Activated naive CD8-positive, alpha-beta T cell treated with anti-CD3 and anti-CD28 coated beads for 36 hours (primary cell): ENCODE measurements at places on chromosomes 11 and 22.
A peak's percentile ranks its signal among the peaks of the same experiment; 100 is the strongest.

GRCh38 chr11:66020618-66021357, 5.5 kb downstream of the CATSPER1 start:
- DNase-seq: peak; percentile 30

- no peak for DNase-seq
These were observed 4.5 kb downstream of the GGT5 start for GRCh38 chr22:24240381-24240780.

- no peak for DNase-seq
These were observed 85.1 kb downstream of the BARX2 start for GRCh38 chr11:129460714-129461113.

- no peak for DNase-seq
These were observed 31.6 kb upstream of the PRR5 start for GRCh38 chr22:44670220-44670988.

- DNase-seq: no peak
These were observed 11.3 kb downstream of the PTPN5 start for GRCh38 chr11:18780329-18780728.

DNA sequence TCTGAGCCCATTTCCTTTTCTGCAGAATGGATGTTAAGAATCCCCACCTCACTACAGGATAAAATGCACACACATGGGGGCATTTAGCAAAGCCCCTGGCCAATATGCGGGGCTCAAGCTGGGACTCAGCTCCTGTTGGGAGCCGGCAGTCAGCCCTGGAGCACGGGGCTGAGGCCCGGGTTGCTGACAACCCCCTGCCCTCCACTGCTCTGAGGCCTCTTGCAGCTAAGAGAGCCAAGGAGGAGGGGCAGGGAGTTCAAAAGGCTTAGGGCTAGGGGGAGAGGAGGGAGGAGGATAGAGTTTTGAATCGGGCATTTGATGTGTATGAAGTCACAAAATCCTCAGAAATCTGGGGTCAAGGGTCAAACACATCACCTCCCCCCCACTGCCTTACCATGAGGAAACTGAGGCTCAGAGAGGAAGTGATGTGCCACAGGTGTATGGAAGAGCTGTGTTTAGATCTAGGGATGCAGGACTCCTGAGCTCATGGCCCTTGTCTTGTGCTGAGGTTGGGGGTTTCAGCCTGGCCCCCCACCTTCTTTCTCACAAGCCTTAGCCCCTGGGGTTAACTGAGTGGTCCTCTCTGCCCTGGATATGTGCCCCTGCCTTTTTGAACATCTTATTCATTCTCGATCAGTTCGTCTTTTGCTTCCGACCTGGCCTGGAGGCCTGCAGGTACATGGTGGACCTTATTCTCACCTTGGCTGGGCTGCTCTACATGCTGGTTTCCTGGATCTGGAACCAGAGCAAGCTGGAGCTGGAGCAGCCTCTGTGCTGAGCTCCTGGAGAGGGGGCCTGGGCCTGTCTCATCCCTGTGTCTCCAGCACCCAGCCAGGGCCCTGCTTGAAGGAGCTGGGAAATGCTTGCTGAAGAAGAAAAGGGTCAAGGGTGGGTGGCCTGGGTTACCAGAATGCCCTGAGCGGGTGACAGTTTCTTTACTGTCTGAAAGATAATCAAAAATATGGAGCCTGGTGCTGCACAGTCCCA, 80.3 kb downstream of the LRRC32 start:
- DNase-seq: no peak

GRCh38 chr22:42190274-42190673, 59.7 kb upstream of the CYP2D6 start:
- no peak for DNase-seq

DNA sequence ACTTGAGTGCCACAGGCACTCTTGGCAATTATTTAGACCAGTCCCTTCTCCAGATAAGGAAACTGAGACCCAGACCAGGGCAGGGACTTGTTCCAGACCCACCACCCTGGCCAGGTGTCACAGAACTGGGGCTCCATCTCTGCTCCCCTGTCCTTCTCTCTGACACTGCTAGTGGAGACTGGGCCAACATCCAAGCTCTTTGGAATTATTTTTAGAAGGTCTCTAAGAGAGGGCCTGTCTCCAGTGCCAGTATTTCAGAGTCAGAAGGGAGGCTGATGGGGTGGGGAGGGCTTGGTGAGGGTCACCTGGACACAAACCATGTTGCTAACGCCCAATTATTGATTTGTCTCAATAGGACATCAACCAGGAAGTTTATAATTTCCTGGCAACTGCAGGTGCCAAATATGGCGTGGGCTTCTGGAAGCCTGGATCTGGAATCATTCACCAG, 32.7 kb downstream of the POLR3H start:
- DNase-seq: no peak

DNA sequence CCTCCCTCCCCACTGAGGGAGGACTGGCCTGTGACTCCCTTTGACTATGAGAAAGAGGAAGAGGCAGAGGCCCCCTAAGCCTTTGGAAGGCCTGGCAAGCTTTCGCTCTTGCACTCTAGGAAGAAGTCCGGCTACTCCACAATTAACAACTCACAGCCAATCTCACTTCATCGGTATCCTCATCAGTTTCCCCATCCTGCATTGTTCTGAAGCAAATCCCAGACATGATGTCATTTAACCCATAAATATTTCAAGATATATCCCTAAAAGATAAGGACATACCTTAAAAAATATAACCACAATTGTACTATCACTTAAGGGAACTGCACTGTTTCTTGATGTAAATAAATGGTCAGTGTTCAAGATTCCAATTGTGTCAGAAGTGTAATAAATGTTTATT, 63.1 kb downstream of the CWC15 start:
- DNase-seq: no peak

- DNase-seq: no peak
These were observed 382 bp downstream of the C11orf54 start for GRCh38 chr11:93741882-93742226.

DNA sequence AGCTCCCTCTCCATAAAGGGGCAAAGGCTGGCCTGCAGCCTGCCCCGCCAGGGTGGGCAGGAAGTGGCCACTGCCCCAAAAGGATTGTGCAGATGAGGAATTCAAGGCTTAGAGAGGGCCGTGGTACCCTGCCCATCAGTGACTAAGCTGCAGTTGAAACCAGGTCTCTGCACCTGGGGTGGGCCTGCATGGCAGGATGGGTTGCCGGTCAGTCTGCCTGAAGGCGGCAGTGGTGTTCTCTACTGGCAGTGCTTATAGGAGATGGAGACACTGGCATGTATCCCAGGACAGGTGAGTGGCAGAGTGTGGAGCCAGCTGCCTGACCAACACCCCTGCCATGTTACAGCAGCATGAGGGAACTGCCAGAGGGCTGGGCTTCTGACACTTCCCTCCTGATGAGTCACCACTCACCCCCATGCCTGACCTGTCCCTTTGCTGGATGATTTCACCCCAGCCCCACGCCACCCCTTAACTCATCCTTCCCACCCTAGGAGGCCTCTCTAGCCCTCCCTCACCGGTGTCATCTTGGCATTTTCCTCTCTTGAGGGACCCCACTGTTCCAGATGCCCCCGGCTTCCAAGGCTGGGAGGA, 70.2 kb upstream of the LMO1 start:
- no peak for DNase-seq

GRCh38 chr11:112983887-112984286, 22.7 kb downstream of the NCAM1 start:
- no peak for DNase-seq

- DNase-seq: no peak
These were observed 77.1 kb downstream of the UVRAG start for GRCh38 chr11:75891947-75892739.

GRCh38 chr11:45646275-45646927, 19.0 kb downstream of the CHST1 start:
- DNase-seq: no peak

- DNase-seq: no peak
These were observed 1.8 kb downstream of the LDHAL6A start for GRCh38 chr11:18457450-18457849.

DNA sequence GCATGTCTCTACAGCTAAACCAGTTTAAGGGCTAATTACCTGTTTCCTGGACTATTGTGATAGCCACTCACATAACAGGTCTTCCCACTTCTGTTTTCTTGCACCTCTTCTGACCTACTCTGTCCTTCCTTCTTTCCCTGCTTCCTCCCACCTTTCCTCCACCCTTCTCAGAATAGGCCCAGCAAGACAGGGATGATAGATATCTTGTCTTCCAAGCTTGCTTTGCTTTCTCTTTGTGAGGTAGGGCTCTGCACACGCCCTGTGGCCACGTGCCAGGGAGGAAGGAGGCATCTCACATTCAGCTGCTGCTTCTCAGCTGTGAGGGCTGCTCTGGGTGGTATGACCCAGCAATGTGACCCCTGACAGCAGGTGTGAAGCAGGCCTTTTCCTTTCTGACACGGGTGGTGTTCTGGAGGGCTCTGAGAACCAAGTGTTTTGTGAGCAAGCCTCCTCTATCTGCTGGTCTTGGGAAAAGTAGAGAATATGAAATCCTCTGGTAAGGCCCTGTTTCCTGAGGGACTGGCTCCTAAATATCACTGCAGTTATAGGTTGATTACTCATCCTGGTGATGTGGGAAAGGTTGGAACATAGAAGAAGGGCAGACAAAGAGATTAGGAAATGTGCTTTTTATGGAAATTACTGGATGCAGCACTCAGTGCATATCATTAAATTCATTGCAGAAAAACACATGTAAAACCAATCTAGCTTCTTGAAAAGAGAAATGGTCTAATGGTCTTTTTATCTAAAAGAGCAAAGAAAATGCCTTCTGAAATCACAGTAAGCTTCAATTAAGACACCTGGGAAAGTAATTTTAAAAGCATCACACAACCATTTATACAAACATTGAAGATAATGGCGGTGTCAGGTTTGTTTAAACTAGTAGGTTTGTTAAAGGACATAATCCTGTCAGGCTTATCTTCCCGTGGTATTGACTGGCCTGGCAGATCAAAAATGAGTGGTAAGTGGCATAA, 8.5 kb downstream of the AMOTL1 start:
- DNase-seq: no peak

GRCh38 chr11:119342023-119342300, 1.3 kb upstream of the C1QTNF5 start:
- DNase-seq: no peak

- no peak for DNase-seq
These were observed 1.2 kb downstream of the KIRREL3 start for GRCh38 chr11:126999366-126999765.

DNA sequence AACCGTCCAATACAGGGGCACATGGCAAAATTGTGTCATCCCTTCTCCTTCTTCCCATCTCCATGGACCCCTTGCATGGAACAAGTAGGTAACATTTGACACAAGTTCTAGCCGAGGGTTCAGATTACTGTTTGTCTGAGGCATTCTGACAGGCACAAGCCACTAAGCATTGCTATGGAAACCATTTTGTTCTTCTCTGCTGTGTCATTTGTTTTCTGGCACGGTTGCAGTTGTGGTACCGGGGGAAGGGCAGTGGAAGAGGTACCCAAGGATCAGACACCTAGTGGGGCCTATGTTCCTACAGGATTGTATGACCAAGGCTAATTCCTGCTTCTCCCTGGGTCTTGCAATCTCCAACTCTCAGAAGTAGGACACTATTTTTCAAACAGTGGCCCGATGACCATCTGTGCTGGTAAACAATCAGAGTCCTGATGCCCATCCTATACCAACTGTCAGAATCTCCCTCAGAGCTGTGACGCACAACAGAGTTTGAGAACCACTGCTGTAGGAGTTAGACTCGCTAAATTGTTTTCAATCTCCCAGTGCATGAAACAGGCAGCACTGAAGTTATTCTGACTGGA, 69.3 kb downstream of the KCNC1 start:
- DNase-seq: no peak

DNA sequence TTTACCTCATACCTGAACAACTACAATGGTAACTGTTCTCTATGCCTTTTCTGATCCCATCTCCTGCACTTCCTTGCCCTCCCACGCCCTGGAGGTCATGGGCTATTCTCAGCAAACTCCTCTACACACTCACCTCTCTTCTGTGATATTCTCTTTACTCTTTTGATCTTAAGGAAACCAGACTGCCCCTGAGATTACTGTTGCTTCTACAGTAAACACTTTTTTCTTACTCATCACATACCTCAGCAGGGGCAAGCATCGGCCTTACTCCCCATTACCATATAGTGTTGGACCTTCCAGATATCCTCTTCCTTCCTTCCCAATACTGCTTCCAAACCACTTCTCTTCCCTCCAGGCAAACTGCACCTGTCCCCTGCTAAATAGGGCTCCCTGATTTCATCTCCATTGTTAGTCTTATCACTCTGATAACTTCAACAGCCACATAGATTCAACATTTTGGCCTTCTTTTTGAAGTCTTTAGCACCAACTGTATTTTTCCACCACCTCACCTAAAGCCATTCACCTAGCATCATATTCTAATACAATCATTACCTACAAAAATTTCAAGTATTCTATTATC, 141.2 kb downstream of the RBFOX2 start:
- no peak for DNase-seq

DNA sequence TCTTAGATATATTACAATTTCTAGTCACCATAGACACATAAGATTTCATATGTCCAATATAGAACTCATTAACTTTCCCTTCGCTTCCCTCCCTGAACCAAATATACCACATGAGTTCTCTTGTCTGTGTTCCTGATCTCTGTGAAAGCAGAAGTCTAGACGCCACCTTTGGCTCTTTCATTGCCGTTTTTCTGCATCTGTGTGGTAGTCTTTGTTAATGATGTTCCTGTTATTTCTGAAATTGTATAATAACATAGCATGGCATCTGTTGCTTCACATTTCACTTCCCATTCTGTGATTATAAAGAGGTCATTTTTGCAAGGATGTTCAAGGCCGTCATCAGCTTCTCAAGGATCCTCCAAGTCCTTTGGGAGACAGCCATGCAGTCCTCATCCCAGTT, 58.5 kb downstream of the NCAM1 start:
- DNase-seq: no peak

- no peak for DNase-seq
These were observed 651.3 kb upstream of the KIRREL3 start for GRCh38 chr11:127651888-127652221.

GRCh38 chr11:17389957-17390649, 1.6 kb upstream of the KCNJ11 start:
- no peak for DNase-seq

DNA sequence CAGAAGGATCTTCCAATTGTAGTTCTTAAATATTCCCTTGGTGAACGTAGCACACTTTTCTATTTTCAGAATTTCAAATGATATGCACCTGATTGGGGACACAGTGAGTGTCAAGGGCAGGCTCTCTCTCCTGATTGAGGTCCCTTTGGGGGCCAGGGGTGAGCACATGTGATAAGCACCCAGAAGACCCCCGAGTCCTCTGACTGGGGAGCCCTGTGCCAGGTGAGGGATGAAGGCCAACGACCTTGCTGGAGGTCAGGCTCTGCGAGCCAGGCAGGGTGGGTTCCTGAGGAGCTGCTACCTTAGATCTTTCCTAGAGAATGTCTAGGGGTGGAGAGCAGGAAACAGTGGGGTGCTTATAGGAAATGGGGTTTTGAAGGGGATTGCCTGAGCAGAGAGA, 1253.9 kb downstream of the BRD1 start:
- DNase-seq: no peak

DNA sequence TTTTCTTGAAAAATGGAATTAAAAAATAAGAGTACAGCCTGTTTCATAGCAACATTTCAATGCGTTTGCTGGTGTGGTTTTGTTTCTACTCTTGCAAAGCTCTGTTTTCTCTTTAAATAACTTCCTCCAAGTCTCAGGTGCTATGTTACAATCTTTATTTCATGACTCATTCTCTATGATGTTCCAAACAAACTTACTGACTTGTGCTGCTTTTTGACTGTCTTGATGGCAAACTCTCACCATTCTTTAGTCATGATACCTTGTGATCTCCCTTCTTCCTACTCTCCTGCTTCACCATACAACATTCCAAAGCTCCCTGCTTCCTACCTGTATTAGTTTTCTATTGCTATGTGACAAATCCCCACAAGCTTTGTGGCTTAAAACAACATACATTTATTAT, 166.1 kb downstream of the C11orf91 start:
- DNase-seq: no peak
